Vagina (tissue), 2 donors: ENCODE measurements at places on chromosomes 4 and X.

DNA sequence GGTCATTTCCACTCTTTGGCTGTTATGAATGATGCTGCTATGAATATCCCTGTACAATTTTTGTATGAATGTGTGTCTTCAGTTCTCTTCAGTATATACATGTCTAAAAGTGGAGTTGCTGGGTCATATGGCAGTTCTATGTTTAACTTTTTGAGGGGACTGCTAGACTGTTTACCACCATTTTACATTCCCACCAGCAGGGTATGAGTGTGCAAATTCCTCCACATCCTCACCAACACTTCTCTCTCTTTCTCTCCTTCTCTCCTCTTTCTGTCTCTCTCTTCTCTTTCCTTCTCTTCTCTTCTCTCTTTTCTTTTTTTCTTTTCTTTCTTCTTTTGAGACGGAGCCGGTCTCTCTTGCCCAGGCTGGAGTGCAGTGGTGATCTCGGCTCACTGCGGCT is 7.8 kb downstream of the WWC2 start:
- no peak for DNase-seq

GRCh38 chr4:970046-970745 is 3.2 kb downstream of the DGKQ start:
- DNase-seq, result no peak

DNA sequence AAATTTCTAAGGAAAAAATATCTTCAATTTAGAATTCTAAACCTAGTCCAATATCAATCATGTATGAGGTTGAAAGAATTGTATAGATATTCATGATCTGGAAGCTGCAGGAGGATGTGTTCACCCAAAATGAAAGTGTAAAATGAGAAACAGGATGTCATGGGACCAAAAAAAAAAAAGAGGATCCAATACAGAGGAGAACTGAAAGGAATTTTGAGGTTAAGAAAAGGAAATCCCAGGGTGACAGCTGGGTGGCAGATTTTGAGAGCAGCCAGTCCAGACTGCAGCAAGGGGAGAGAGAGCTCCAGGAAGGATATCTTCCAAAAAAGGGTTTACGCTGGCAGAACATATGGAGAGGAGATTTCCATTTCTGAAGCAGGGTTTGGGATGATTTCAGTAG is 38.9 kb downstream of the TLR10 start:
- DNase-seq, result no peak

DNA sequence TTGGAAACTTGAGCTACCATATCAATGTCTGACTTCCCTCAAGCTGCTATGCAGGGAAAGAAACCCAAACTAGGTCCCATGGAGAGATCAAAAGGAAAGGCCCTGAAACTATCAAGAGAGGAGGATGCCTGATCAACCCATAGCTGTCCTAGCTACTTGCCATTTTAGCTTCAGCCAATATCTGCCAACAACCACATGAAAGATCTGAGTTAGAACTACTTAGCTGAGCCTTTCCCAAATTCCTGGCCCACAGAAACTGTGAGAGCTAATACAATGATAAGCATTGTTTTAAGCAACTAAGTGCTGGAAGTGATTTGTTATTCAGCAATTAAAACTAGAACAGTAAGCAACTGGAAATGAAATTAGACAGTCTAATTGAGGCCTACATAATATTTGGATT is 6.3 kb upstream of the ARHGEF38 start:
- no peak for DNase-seq

- DNase-seq, result no peak
These were observed 243.2 kb upstream of the POF1B start for GRCh38 chrX:85622635-85623034.
